HT-29 (cell line): ENCODE measurements at places on chromosomes 16 and 17. TPM values are rescaled to one million over a fixed set of nuclear protein-coding genes. Genes with fewer than 3 reads are reported as not detected.

Gene CA4
- 0.10 TPM in 1 of 2 replicates, not detected in the other for total RNA-seq

Gene FZD2
- 0.47 and 1.0 TPM in 2 replicates for total RNA-seq

Gene HBQ1
- total RNA-seq, result not detected in 2 replicates

DNA sequence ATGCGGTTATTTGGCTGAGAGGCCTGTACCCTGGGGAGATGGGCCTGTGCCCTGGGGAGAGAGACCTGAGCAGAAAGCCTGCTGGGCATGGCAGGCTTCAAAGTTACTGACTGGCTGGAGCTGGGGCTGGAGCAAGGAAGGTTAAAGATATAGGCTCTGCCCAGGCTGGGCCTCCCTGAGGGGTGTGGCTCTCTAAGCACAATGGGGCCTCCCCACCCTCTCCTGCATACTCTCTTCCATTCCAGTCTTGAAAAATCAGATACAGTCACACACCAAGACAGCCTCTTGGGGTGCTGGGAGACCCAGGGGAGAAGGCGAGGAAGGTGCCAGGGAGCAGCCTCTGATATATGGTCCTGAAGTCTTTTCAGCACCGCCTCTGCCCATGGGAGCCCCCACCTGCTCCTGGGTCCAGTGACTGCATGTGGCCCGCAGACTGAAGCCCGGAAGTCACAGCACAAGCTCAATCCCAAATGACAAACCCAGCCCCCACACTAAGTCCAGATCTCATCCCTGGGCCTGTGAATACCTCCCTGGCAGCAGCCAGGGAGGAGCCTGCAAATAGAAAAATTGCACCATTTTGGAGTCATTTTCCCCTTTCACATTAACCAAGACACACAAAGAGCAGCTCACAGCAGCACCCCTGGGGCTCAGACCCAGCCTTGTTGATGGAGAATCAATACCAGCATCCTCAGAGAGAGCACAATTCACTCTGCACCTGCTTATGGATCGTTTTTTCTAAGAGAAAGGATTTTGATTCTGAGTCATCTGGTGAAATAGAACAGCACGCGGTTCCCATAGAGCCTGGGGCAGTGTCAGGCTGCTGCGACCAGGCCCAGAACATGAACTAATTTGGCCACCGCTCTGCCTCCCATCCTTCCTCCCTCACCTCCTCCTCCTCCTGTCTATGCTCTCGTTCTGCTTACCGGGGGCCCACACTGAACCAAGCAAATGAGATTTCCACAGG, 25.6 kb upstream of the CACNG1 start:
- DNase-seq, result no peak

DNA sequence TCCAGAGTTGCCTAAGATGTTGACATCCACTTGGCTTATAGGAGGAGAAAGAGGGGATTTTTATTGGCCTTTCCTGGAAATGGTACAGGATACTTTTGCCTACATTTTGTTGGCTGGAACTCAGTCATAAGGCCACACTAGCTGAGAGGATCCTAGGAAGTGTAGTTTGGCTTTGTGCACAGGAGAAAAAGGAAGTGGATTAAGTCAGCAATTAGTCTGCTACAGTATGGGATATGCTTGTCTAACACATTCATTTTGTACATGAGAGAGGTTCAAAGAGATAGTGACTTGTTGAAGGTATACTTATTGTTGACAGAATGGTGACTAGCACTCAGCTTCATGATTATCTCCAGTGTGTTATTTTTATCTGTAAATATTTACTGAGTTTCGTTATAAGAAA, 10.3 kb downstream of the UTP18 start:
- DNase-seq, result no peak

GRCh38 chr17:46991617-46992016, 12.6 kb upstream of the RPRML start:
- no peak for DNase-seq

DNA sequence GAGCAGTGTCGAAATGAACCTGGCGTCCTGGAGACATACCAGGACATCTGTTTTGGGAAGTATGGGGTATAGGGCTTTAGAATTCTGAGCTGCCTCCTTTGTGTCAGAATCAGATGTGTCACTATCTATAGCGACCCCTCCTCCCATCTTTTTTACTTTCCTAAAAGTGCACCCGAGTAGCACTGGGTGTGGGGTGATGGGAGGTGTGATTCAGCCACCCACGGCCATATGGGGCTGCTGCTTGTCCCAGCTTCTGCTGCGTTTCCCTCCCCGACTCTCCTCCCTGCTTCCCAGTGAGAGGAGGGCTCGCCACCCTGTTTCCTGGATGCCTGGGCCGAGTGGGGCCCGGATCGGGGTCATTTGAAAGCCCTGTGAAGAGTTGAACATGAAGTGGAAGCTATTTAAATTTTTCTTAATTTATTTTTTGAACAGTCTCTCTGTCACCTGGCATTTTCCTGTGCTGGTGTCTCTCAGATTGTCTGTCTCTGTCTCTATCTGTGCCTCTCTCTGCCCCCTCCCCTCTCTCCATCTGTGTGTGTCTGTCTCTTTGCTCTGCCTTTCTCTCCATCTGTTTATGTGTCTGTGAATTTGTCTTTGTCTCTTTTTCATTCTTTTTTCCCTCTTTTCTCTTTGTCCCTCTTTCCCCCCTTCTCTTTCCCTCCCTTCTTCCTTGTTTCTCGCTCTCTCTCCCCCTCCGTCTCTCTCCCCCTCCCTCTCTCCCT, 638.8 kb upstream of the EEF2KMT start:
- DNase-seq, result no peak

DNA sequence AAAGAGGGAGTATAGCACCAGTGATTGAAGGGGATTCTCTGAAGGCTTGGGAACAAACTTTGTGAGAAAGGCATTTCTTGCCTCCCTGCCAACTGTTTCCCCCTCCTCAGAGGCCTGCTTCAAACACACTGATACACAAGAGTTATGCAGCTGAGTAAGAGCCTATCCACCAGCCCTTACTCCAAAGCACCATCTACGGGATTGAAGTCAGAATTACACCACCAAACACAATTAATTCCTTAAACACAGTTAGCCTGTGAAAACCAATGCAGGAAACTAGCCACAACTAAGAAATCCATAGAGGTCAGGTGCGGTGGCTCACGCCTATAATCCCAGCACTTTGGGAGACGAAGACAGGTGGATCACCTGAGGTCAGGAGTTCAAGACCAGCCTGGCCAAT, 138.3 kb downstream of the SHCBP1 start:
- peak; percentile 42 for DNase-seq

GRCh38 chr17:79897243-79898063, 58.2 kb upstream of the CBX4 start:
- peak; percentile 54 for DNase-seq

DNA sequence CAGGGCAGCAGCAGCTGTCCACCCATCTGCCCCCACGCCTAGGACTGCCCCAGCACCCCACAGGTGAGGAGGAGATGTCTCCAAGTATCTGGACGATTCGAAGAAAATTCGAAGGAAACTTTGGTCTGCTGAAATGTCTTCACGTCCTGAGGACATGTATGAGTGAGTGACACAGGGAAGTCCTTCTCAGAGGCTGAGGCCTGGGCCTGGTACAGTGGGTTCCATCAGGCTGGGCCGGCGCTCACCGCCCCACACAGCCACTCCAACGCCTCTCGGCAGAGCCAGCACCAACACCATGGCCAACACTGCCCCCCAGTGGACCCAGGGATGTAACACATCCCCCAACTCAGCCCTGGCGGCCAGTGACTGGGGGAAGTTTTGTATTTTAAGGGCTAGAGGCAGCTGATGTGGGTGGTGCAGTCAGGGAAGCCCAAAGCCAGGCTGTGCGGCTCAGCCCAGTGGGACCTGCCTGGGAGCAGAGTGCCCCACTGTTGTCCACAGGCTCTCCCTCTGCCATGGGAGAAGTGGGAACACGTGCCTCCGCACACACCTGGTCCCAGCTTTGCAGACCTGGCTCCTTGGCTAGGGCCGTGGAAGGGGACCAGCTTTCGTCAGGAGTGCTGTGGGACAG, 55.8 kb upstream of the FASN start:
- DNase-seq, result peak; percentile 82

GRCh38 chr17:44602970-44603369, 45.7 kb downstream of the FZD2 start:
- no peak for DNase-seq

DNA sequence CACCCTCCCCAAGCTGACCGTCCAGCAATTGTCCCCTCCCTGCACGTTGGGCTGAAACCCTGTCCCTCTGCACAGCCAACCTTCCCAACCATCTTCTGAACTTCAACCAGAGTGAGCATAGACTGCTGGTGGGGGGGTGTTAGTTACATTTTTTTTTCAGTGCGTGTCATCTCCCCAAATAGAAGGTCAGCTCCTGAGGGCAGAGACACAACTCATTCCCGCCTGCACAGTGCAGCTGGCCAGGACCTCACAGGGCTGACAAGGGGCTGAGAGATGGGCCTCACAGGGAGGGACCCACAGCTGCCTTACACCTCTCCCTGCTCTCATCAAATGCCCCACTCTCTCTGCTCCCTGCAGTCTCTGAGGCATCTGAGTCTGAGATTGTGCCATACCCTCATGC, 8.4 kb downstream of the SRL start:
- no peak for DNase-seq

DNA sequence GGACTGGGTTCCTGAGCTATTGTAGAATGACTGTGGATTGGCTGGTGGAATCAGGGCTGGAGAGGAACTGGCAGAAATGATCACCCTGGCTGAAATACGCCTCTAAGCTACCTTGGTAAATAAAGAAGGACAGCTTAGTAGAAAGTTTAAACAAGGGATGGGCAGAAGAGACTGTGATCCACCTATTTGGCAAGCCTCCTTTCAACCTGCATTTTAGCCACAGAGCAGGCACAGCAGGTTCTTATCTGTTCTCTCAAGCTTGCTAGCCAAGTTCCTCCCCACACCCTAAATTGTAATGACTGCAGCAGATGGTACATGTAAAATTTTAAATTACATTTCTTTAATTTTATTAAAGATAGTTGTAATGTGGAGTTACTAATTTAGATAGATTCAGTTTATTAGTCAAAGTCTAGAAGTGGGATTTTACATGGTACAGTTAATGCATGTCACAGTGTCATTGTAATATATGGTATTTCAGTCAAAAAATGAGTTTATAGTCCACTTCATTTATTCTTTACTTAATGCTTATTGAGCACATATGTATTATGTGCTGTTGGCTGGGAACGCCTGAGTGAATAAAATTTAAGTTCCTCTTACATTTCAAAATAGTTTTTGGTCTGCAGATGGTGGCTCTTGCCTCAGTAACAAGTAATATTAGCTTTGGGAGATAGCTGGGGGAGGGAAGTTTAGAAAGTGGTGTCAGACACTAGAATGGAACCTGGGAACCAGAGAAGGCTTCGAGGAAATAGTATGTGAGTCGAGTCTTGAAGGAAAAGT, 11.2 kb downstream of the EPN2 start:
- DNase-seq, result peak; percentile 1

- DNase-seq, result peak; percentile 67
Measured at GRCh38 chr17:72717676-72718075, 374.8 kb downstream of the SLC39A11 start.

GRCh38 chr17:33137426-33137825, 145.8 kb downstream of the SPACA3 start:
- no peak for DNase-seq

DNA sequence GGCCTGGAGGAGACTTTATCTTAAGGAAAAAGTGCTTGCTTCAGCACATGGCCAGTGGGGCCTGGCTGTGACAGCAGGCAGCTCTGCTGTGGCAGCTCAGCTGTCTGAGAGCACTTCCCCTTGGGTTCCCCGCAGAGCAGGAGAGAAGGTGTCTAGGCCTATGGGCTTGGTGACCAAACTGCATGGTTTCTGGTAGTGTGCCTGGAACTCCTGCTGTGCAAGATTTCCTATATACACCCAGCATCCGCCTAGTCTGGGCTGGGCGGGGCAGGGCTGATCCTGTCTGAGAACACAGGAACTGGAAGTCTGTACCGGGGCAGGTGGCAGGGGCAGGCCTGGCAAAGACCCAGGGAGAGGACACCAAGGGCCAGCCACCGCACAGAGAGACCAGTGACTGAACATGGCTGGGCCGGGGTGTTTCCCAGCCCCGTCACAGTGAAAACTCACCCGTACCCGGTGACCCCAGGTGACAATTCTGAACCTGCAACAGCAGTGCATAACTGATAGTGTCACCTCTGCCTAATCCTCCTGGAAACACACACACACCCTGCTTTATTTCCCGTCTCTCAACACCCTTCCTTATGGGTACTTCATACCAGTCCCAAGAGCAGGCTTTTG, 39.3 kb downstream of the CHD9 start:
- DNase-seq, result peak; percentile 85

DNA sequence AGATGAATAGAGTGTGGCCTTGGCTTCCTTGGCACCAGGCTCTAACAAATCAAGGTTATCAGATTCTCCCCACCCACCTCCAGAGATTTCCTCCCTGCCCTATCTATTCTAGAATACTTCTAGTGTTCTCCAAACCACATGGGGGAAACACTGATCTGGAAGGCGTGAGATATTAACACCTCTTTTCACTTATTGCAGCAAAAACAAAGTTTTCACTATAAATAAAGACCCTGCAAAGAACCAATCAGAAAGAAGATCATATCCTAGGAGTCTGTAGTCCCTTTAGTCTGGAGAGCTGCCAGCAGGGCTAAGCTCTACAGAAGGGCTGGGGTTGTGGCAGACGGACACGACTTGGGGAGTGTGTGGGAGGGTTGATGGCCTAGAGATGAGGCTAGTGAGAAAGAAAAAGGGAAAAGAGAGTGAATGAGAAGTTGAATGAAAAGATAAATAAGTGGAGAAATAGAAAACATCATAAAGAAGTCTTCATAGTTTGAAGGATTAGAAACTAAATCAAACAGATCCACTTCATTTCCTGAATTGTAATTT, 8.6 kb upstream of the SKAP1 start:
- peak; percentile 65 for DNase-seq
